NAMALWA (cell line): ENCODE measurements at places on chromosomes 16 and 17.

DNA sequence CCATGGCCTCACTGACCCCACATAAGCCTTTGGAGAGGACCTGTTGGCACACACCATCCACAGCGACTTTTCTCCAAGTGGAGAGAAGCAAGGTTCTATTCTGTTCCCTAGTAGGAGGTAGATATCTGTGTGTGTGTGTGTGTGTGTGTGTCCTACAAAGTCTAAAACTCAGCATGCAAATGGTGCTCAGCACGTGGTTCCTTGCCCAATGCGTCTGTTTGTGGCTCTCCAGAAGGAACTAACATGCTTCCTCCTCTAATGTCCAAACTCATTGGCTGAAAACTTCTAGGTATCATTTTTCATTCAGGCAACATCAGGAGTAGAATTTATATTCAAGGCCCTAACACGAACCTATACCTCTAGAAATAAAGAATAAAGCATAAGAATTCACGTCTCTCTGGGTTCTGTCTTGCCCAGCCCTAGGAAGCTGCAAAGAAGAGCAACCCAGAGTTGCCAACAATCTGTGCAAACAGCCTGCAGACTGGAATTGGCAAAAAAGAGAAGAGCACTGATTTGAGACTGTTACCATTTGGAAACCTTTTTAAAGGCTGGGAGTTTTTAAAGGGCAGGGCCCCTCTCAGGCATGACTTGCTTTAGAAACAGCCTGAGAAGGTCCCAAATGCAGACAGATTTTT, 25.5 kb downstream of the MAP3K14 start:
- no peak for DNase-seq

DNA sequence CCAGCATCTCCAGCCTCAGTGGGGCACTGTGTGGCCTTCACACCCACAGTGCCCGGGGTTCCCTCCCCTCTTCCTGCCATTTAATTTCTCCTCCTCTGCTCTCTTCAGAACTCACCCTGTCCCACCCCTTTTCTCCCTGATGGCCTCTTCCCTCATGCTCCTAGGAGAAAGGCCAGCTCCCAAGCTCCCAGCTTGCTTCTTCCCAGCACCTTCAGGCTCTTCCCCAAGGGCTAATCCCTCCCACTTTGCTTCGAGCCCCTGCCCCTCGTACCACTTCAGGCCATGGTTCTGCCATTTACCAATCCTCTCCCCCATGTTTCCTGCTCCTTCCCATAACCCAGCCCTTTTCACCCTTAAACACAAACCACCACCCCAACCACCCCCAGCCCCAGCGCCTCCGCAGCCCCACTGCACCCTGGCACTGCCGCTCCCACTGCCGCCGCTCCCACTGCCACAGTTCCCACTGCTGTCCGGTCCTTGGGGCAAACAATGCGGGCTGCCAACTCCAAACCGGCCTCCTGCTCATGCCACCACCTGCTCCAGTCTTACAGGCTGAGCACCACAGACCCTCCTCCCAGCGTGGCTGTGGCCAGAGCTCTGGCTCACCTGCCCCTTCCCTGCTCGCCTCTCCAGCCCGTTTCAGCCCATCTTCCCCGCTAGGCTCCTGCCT, 28.6 kb downstream of the ADAM11 start:
- no peak for DNase-seq

GRCh38 chr16:28136751-28137434, 73.4 kb upstream of the GSG1L start:
- DNase-seq = no peak

DNA sequence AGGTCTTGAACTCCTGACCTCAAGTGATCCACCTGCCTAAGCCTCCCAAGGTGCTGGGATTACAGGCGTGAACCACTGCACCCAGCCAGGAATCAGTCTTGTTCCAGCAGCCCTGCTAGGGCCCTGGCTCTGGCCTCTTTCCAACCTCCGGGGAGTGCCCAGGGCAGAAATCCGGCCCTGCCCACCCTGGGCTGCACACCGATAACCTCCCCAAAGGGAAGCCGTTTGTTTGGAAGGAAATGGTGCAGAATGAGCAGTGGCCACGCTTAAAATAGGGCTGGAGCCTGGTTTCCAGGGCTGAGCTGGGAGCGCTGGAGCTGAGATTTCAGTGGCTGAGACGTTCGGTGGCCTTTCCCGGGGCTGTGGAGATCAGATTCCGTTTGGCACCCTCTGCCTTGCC, 17.8 kb upstream of the EMP2 start:
- no peak for DNase-seq

DNA sequence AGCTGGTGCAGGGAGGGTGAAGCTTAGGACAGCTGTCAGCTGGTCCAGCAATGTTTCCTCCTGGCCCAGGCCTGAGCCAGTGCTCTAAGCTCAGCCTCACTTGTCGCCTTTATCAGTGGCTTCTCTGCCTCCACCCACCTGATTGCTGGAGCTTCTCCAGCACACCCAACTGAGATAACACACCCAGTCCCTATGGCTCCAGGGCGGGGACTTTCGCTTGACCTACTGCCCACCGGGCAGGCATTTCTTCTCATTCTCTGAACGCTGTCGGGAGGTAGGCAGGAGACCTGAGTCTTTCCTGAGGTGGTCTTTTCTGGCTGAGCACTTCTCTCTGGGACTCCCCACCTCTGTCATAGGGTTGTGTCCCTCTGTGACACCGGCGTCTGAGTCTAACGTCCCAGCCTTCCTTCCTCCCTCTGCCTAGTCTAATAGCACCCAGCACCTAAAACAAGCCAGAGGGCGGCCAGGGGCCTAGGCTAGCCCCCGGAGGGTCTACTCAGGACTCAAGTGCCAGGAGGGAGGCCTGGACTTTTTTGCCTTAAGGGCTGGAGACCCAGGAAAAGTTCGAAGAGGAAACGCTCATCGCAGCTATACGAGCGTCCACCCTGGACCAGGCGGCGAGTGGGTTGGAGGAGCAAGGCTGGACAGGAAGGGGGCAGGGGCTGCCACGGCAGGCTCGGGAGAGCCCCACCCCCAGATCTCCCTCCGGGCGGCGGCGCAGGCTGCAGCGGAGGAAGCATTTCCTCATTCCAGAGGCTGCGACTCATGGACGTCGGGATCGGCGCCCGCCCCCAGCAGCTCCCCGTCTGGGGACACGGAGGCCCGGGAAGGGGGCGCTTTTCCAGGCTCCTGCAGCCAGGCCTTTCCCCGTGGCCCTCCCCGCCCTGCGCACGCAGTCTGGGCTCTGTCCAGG, 756 bp downstream of the TAX1BP3 start:
- no peak for DNase-seq

GRCh38 chr17:13957636-13958035, 111.7 kb upstream of the COX10 start:
- DNase-seq = no peak

DNA sequence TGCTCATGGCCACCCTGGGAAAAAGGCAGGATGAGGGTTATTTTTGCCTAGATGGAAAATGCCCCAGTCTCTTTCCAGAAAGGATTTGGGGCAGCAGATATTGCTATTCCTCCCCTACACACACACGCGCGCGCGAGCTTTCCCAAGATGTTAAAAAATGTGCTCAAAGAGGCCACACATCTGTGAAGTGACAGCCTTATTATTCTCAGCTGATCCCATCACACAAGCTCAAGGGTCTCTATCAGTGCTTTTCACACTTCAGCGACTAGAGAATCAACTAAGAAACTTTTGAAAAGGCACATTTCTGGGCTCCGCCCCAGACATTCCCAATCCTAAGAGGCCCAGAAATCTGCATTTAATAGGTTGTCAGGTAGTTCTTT, 5.7 kb upstream of the RAB5C start:
- no peak for DNase-seq

GRCh38 chr16:582614-583331, 7.1 kb upstream of the RAB40C start:
- no peak for DNase-seq

DNA sequence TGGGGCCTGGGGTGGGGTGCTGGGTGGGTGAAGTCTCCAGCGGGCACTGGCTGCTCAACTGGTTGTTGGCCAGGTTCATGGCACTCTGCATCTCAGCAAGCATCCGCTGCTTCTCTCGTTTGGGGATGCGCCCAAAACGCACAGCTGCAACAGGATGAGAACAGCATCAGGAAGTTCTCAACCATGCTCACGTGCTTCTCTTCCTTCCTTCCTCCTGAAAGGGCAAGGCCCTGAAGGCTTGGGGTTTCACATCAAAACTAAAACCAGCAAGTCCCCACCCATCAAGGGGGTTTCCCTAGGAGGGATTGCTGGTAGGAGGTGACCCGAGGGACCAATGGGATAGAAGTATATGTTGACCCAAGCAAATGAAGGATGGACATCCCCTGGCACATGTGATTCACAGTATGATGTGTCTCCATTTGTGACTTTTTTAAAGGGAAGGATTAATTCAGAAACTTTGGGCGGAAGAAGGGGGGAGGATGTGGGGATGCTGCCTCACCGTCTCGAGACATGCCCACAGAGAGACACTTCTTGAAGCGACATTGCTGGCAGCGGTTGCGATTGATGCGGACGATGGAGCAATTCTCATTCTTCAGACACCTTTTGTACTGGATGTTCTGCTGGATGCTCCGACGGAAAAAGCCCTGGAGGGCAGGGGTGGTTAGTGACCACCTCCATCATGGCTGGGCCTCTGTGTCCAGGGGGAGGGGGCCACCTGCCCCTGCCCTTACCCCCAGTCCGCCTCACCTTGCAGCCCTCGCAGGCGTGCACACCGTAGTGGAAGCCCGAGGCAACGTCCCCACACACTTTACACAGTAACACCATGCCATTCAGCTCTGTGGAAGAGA, 4.2 kb downstream of the NR1D1 start:
- DNase-seq = peak; percentile 63

- DNase-seq = no peak
Observed at GRCh38 chr17:3534881-3535252, 22.7 kb downstream of the TRPV3 start.
